ENCODE measurements at places on chromosomes 6 and 20. TPM values are rescaled to one million over a fixed set of nuclear protein-coding genes. Genes with fewer than 3 reads are reported as not detected.
A peak's percentile ranks its signal among the peaks of the same experiment; 100 is the strongest.

DNA sequence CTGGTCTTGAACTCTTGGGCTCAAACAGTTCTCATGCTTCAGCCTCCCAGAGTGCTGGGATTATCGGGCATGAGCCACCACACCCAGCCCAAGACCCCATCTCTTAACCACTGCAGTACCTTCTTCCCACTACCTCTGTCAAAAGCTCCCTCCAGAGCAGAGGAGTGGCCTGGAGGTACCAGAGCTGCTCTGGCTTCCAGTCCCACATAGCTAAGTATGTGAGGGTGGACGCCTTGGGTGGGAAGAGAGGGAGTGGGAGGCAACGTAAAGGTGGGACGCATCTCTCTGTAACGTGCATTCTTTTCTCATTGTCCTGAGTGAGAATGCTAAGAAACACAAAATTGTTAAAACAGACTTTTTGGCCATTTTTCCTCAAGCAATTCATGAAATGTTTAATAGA, 24.5 kb downstream of the TM9SF4 start:
- DNase-seq = no peak

DNA sequence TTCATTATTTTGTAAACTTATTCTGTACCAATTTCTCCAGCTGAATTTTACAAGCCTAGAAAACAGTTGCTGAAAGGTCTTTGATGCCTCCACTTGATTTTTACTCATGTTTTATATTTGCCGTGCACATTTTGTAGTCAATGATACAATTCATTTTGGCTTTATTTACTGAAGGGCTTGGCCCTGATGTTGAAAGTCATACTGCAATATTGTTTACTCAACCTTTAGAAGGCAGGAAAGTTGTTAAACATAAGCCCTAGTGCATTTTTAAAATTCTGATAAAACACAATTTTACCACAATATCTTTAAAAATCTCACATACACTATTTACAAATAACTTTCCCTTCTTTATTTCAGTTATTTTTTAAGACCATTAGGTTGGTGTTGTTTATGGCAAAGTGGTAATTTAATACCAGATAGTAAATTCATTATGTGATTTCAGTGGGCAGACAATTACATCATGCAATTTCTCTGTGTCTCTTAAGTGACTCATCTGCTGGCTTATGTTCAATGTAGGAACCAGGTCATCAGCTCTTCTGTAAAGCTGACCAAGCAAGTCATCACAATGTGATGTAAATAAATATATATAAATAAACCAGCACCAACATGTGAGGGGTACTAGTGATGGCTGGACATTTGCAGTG, 121.1 kb upstream of the SLC35B3 start:
- peak; percentile 86 for DNase-seq

GRCh38 chr6:149013586-149014344, 266.9 kb downstream of the UST start:
- DNase-seq = no peak

- DNase-seq = no peak
These were observed 46.3 kb downstream of the EZR start for GRCh38 chr6:158772851-158773371.

DNA sequence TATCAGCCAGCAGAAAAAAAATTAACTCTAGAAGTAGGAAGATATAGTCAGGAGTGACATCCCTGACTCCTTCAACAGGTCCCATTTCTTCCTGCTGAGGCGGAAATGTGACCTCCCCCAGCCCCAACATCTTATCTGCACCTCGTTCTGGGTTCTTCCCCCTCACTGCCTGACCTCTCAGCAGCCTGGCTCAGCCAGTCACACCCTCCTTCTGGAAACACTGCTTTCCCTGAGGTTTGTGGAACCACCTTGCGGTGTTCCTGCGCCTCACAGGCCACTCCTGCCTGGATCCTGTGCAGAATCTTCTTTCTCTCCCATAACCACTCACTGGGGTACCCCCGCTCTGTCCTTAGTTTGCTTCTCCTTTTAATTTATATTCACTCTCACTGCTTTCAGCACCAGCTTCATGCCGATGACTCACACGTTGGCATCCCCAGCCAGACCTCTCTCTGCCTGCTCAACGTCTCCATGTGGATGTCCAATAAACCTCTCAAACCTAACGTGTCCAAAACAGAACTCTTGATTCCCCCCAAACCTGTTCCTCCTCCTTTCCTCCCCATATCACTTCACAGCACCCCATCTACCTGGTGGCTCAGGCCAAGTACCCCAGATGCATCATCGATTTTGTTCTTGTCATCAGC, 222.8 kb upstream of the PLN start:
- no peak for DNase-seq

- DNase-seq = no peak
These were observed 463.6 kb downstream of the C6orf118 start for GRCh38 chr6:164845773-164846172.

DNA sequence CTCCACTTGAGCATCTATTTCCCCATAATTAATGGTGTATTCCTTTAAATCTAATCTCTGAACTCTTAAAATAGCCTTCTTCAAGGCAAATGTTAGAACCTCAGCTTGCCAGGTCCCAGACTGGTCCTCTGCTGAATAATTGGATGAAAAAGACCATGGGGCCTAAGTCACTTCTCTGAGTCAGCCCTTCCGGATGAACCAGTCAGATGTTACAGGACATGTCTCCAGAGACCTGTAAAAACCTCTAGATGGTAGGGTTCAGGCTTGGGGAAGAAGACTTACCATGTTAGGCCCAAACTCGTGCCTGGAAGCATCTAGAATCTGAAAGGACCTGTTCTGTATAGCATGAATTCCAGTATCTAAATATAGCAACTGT, 97.3 kb downstream of the CDKAL1 start:
- no peak for DNase-seq

GRCh38 chr20:9632991-9633390, 118.6 kb downstream of the LAMP5 start:
- no peak for DNase-seq

DNA sequence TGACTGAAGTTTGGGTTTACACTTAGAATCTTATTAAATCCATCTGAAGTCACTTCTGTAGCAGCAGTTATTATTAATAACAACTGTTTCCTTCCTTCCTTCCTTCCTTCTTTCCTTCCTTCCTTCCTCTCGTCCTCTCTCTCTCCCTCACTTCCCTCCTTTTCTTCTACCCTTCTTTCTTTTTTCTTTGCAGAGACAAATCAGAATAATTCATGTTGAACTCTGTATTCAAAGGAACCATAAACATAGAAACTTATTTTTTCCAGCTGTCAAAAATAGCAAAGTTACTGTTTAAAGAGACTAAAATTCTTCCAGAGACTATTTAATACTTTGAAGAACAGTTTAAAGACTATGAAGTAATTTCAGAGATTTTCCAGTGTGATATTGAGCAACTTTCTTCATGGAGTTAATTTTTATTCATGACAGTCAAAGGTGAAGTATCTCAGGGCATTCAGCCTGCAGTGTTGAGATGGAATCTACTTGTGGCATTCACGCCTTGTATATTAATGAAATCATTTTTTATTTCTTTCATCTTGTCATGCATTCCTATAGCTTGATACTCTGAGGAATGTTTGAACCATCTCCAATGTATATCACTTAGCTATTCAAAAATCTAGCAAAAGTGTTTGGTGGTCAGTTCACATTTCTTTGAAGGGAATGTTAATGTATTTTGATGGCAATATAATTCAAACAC, 109.7 kb downstream of the BCAS1 start:
- DNase-seq = no peak

- no peak for DNase-seq
These were observed 929.5 kb downstream of the KIF16B start for GRCh38 chr20:15643713-15644112.

- no peak for DNase-seq
These were observed 525 bp downstream of the MACROD2 start for GRCh38 chr20:13995841-13996240.

The OVOL2 gene
- total RNA-seq = not detected

The COL11A2 gene
- total RNA-seq = not detected

The AGER gene
- 1.2 TPM for total RNA-seq

The KIF25 gene
- not detected for total RNA-seq

The HLA-DRB1 gene
- 0.42 TPM for total RNA-seq

The HRH3 gene
- total RNA-seq = not detected

Measured in NCI-H460 (cell line).